ENCODE measurements at places on chromosomes 7 and 10. TPM values are rescaled to one million over a fixed set of nuclear protein-coding genes. Genes with fewer than 3 reads are reported as not detected.

ASZ1 gene
- total RNA-seq: not detected

PLXDC2 gene
- total RNA-seq: 0.37 TPM

VSTM2A gene
- not detected for total RNA-seq

SBDS gene
- 54.2 TPM for total RNA-seq

SAP25 gene
- total RNA-seq: not detected

CHST3 gene
- 23.5 TPM for total RNA-seq

NKX2-3 gene
- not detected for total RNA-seq

PGAM1 gene
- total RNA-seq: 548 TPM

SIRT1 gene
- total RNA-seq: 12.5 TPM

WDR86 gene
- 0.78 TPM for total RNA-seq

AKR1E2 gene
- total RNA-seq: 5.7 TPM

CRHR2 gene
- not detected for total RNA-seq

ARHGEF35 gene
- total RNA-seq: 0.73 TPM

SLC25A40 gene
- 10.4 TPM for total RNA-seq

MAT1A gene
- not detected for total RNA-seq

NPVF gene
- total RNA-seq: not detected

GBX1 gene
- not detected for total RNA-seq

TFPI2 gene
- 369 TPM for total RNA-seq

TAS2R3 gene
- 1.8 TPM for total RNA-seq

SLC16A12 gene
- total RNA-seq: under 0.01 TPM

ERVW-1 gene
- not detected for total RNA-seq

GAD2 gene
- total RNA-seq: not detected

TMEM229A gene
- total RNA-seq: not detected

ASAH2 gene
- 0.37 TPM for total RNA-seq

LOXL4 gene
- total RNA-seq: 7.2 TPM

SFTPA1 gene
- not detected for total RNA-seq

GNAT3 gene
- not detected for total RNA-seq

AKR1C2 gene
- total RNA-seq: 93.0 TPM

HOXA6 gene
- 8.8 TPM for total RNA-seq

JMJD1C gene
- total RNA-seq: 66.1 TPM

GPR141 gene
- total RNA-seq: not detected

MMD2 gene
- total RNA-seq: not detected

INMT gene
- total RNA-seq: 7.0 TPM

ITPRID1 gene
- not detected for total RNA-seq

PIP gene
- not detected for total RNA-seq

SPDYE9 gene
- not detected for total RNA-seq

BMI1 gene
- 60.4 TPM for total RNA-seq

TLX1 gene
- not detected for total RNA-seq

FAM237B gene
- total RNA-seq: under 0.01 TPM

TWIST1 gene
- total RNA-seq: 45.0 TPM

RTKN2 gene
- total RNA-seq: 0.37 TPM

Data from subcutaneous preadipocyte (primary cell).